ENCODE measurements at places on chromosomes 6 and 20.

DNA sequence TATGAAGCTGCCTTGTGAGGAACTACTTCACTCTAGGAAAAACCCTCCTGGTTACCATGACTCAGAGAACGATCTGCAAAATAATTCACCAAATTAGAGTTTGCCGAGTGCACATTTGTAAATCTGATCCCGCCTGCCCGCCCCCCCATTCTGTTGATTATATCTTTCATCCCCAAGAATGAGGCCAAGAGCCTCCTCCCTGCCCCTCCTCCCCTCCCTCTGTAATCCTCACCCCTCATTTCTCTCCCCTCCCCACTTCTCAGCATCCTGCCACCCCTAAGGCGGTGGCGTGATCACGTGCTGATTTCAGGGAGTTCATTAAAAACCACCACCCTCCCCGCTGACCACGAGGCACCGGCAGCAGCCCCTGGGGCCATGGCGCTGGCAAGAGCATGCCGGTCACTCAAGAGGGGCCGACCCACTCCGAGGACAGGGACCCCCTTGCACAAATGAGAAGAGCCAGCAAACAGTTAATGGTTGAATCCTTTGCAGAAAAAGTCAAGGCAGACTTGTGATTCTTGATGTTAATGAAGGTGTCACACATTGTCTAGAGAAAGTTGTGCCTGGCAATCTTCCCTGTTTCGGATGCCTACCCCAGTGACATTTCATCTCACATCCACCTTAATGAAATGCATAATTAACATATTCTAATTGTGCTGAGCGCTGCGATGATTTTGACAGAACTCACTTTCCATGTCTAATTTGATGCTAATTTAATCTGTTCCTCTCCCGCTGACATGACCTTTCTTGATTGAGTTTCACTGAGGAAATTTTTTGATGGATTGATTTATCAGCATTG lies 247.9 kb downstream of the ZNF217 start:
- no peak for DNase-seq

GRCh38 chr20:1876975-1877608 lies 18.1 kb upstream of the SIRPA start:
- no peak for DNase-seq

DNA sequence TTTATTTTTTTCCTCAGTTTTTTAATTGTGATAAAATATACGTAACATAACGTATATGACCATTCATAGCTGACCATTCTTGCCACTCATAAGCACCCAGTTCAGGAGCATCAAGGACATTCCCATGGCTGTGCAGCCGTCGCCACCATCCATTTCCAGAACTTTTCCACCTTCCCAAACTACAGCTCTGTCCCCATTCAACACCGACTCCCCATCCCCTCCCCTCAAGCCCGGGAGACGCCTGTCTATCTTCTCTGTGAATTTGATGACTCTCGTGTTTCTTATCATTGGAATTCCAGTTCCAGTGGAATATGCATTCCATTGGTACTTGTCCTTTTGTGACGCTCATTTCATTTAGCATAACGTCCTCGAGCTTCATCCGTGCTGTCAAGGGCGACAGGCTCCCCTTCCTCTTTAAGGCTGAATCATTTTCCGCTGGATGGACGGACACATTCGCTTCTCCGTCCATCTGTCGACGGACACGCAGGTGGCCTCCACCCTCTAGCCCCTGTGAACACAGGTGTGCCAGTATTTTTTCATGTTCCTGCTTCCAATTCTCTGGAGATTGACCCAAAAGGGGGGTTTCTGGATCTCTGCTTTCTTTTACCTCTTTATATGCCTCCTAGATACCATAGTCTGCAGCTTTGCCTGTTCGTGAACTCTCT lies 88.1 kb downstream of the YTHDF1 start:
- DNase-seq = no peak

DNA sequence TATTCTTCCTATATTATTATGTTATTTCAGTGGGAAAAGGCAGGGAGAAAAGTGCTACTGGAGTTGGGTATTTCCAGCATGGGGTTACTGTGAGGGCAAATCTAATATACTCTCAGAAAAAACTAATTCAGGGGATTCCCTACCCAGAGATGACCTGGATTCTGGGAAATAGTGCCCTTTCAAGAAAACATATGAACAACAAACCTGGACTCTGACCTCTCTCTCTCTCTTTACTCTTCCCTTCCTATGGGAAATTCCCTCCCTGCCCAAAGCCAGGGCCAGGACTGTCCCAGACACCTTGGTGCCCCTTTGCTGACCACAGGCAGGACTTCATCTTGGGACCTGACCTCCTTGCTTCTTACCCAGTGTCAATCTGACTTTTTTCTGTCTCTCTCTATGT lies 1.6 kb upstream of the UBD start:
- no peak for DNase-seq

- DNase-seq = no peak
Observed at GRCh38 chr6:35049156-35049735, 91.9 kb downstream of the TCP11 start.

DNA sequence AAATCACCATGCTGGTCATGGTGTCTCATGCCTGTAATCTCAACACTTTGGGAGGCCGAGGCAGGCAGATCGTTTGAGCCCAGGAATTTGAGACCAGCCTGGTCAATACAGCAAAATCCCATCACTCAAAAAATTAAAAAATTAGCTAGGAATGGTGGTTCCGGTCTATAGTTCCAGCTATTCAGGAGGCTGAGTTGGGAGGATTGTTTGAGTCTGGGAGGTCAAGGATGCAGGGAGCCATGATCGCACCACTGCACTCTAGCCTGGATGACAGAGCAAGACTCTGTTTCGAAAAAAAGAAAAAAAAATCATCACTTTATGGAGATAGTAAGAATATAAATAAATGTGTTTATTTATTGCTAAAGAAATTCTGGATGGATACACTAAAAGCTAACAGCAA lies 124.1 kb downstream of the RNGTT start:
- no peak for DNase-seq

GRCh38 chr6:53926505-53926904 lies 131.7 kb downstream of the LRRC1 start:
- no peak for DNase-seq

- peak; percentile 8 for DNase-seq
Observed at GRCh38 chr6:92763274-92763584, 656.1 kb downstream of the EPHA7 start.

GRCh38 chr20:62882426-62882825 lies 20.8 kb upstream of the TCFL5 start:
- no peak for DNase-seq

DNA sequence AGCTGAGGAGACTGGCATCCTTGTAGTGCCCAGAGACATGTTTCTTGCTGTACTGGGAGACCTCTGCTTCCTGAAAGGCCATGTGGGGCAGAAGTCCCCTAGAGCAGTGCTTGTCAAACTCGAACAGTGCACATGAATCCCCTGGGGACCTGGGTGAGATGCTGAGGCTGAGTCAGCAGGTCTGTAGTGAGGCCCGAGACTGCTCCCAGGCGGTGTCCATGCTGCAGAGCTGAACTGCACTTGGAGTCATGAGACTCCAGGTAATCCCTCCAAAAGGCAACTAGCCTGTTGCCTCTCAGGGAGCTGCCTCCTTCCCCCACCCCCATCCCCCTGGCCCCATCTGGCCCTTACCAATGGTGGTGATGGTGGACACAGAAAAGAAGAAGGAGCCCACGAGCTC lies 3.7 kb downstream of the KCNK17 start:
- DNase-seq = no peak

DNA sequence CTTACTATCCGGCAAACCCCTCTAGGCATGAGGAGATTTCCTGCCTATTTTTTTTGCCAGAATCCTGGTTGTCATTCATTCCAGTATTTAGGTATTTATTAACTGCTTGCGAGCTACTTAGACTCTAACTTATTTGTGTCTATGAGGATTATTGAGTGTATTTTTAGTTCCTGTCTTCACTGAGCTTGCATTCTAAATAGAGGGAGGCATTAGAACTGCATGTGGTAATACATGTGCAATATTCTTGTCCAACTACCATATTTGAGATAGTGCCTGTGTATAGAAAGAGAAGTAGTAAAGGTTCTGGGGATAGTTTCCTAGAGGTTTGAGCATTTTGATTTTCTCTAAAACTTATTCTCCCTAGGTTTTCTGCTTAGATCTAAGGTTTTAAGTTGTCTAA lies 308.9 kb downstream of the EYA4 start:
- DNase-seq = no peak

GRCh38 chr20:25672659-25673235 lies 23.9 kb downstream of the ZNF337 start:
- DNase-seq = no peak

DNA sequence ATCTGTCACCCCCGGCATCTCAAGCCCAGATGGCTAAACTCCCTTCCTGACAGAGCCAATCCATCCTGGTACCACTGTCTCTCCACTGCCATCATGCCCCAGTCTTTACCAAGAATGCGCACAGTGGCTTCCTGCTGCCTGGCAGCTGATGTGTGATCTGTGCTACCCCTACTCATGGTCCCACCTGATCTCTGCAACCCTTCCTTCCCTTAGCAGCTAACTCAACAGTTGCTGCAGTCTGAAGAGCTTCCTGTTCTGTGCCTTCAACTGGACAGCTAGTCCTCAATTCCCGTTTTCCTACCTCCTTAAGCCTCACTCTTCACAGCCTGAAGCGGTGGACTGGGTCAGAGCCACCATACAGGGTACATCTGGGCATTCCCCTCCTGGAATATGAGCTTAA lies 7.6 kb upstream of the FAM83C start:
- DNase-seq = no peak

DNA sequence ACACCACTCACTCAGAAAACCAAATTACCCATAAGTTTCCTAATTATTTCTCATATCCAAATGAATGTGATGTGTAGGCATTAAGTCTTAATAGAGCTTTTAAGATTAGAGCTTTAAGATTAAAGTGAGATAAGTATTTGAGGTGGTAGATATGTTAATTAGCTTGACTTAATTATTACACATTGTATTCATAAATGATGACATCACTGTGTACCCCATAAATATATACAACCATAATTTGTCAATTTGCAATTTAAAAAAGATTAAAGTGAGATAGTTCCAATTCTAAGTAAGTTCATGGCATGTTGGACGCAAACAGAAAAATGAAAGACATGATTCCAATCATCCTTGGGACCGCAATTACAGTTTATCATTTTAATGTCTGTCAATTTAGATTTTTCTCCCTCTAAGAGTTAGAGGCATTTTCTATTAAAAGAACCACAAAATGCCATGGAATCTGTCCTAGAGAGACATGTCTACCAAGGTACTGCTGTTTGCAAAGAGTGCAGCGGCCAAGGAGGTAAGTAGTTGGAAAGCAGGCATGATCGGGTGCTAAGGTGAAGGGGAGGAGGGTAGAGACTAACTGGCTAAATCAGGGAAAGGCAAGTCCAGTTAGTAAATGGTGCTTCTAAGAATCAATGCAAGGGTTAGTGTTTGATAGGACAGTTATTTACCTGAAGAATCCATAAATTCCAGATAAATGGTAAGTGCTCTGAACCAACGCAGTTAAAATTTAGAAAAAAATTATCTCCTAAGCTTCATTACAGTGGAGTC lies 65.7 kb downstream of the CHD6 start:
- DNase-seq = no peak

GRCh38 chr20:53903652-53903987 lies 166.8 kb downstream of the BCAS1 start:
- DNase-seq = no peak

- no peak for DNase-seq
Observed at GRCh38 chr20:57212534-57213276, 53.7 kb downstream of the BMP7 start.

DNA sequence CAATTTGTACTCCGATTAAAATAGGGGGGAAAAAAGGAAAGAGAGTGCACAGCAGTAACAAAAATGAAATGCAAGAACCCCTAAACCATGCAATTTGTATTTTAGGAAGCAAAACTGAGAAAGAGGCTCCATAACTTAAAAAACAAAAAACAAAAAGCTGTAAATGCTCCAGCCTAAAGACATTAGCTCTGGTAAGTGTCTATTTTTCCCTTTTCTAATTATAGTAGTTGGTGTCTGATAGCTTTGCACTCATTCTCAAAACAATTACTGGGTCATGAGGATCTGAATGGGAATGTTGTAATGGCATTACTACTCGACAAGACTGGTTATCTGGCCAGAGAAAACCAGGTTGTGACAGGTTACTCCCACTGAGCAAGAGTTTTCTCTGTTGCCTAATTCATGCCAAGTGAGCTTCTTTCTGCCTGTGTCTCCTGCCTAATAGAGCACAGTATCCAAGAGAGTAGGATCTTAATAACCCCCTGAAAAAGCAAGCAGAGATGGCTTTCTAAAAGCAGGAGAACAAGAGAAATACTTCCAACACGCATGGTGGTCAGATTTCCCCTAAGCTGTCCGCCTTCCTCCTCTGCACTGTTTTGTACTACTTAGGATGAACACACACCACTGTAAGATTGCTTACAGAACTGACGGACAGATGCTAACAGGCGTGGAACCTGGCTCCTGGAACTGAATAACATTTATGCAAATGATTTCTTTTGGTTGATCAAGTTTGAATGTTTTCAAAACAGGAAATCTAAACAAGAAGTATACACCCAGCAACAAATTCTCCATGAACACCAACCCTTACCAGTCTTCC lies 86.4 kb downstream of the FKBP5 start:
- no peak for DNase-seq

DNA sequence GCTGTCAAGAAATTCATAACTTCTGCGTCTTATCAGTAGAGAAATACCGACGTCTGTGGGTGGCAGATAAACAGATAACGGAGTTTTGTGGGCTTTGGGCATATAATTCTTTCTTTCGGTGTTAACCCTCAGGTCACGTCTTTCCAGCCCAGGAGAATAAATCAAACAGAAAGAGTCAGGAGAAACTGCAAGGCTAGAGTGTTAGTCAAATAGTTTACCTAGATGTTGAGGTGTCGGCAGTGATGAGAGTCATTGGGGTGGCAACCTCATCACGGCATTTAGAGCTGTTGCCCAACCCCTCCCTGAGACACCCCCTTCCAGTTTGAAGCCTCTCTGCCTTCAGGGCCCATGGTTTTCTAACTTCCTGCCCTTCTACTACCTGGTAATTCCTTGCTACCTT lies 49.5 kb downstream of the ADTRP start:
- no peak for DNase-seq

DNA sequence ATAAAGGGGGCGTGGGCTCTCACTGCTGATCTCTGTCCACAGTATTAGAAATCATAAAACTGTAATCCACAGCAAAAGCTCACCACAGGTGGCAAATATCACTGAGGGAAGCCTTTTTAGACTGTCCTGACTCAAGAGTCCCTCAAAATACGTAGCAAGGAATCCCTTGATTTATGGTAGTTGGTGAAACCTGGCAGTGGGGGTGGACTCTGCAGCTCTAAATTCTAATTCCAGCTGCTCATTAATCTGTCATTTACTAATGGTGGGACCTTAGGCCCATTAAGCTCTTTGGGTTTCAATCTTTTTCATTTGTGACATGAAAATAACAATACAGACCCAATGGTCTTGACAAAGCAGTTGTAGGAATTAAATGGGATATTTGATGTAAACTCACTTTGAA lies 32.3 kb downstream of the GMDS start:
- no peak for DNase-seq

DNA sequence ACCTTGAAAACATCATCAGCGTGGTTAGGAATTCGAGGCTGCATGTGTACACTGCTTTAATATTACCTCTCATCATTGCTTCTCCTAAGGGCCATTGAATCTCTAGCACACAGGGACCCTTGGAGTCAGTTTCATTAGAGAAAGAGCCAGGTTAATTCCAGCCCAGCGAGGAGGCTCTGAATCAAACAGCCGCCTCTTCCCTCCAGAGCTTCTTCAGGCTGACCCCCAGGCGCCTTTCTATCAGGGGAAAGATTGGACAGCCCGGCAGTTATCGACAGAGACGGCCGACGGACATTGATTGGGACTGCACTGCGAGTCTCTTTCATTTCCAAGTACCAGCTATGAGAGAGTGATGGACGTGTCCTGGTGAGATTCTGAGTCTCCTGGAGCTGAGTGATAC lies 159.2 kb downstream of the ANKRD60 start:
- DNase-seq = no peak
